Esophagus squamous epithelium (tissue), 5 donors: ENCODE measurements at places on chromosomes 2 and 18.

GRCh38 chr18:35244671-35245070 is 3.8 kb downstream of the ZNF397 start:
- DNase-seq, result no peak

DNA sequence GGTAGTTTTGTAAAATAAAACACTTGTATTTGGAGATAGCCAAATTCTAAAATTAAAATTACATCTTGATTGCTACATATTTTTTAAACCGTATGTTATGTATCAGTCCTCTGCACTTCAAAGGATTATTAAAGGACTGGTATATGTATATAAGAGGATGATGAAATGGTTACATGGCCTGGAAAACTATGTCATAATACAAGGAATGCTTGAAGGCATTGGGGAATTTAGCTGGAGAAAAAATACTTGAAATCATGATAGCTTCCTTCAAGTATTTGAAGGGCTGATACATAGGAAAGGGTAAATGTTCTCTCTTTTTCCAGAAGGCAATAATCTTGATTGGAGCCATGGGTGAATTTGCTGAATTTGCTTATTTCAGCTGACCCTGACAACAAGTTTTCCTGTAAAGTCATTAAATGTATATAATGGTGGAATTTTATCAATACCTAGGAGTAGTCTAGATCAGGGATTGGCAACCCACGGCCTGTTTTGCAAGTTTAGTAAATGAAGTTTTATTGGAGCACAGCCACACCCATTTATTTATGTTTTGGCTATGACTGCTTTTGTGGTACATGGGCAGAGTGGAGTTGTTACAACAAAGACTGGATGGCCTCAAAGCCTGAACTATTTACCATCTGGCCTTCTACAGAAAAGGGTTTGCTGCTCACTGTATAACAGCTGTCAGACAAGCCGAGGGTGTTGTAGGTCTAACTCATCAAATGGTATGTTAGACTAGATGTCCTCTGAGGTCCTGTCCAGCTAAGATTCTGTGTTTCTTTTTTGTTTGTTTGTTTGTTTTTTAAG is 34.4 kb downstream of the ACYP2 start:
- DNase-seq, result no peak

GRCh38 chr2:129623783-129624182 is 355.7 kb upstream of the RAB6C start:
- DNase-seq, result no peak

DNA sequence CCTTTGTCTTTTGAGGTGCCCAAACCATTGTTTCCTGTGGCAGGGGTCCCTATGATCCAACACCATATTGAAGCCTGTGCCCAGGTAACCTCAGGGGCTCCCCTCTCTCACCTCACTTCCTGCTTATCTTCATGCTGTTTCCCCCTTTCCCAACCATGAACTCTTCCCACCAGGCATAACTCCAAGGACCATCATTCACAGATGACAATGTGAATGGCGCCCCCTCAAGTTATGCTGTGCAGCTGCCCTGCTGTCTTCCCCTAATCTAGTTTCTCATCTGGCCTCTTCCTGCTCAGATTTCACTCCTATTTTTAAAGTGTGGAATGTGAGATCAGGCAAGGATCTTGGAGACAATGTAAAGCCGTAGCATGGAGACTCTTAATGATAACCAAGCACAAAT is 1.4 kb downstream of the GMPPA start:
- DNase-seq, result no peak

- DNase-seq, result no peak
Observed at GRCh38 chr2:104312684-104313083, 541.2 kb upstream of the POU3F3 start.
